Erythroblast (primary cell): ENCODE measurements at places on chromosomes 1 and 21.

DNA sequence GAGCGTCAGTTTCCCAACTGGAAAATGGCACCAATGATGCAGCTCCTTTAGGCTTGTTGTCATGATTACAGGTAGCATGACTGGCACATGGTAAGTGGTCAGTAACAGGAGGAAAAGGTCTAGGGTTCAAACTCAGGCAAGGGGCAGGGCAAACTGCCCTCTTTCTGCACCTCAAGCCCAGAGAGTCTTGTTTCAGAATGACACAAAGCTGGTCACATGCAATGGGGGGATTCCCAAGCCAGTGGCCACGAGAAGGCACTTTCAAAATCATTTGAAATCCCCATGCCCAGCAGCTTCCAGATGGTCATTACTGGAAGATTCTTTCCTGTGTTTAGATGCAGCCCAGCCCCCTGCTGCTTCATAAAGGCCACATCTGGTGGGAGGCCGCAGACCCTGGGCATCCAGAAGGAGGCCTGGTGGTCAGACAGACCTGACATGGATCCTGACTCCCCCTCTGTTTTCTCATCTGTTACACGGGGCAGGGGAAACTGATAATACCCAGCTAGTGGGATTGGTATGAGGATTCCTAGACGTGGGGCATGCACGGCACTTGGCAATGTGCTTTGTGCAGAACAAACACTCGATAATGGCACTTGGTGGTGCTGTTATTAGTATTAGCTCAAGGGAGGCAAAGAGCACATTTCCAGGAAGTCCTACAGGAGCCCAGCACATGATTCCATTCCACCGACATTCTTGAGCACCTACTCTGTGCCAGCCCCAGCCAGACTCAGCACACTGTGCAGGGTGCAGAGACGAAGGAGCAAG lies 6.9 kb upstream of the PLA2G2D start:
- DNase-seq = no peak

GRCh38 chr1:48120621-48121020 lies 101.9 kb upstream of the SLC5A9 start:
- no peak for DNase-seq

DNA sequence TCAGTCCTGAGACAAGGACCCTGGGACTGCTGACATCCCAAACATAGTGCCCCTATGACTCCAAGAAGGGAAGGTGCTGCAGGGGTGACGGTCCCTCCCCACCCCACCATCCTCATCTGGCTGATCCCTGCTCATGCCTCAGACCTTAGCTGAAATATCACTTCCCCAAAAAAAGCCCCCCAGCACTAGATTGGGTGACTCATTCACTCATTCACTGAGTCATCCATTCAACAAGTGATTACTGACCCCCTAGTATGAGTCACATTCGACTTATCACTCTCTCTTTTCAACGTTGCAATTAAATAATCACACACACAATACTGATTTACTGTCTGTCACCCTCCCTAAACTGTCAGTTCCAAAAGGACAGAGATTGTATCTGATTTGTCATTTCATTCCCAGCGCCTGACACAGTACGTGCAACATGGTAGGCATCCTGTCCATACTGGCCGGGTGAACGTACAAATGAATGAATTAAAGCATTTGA lies 48.6 kb downstream of the HIVEP3 start:
- DNase-seq = no peak

DNA sequence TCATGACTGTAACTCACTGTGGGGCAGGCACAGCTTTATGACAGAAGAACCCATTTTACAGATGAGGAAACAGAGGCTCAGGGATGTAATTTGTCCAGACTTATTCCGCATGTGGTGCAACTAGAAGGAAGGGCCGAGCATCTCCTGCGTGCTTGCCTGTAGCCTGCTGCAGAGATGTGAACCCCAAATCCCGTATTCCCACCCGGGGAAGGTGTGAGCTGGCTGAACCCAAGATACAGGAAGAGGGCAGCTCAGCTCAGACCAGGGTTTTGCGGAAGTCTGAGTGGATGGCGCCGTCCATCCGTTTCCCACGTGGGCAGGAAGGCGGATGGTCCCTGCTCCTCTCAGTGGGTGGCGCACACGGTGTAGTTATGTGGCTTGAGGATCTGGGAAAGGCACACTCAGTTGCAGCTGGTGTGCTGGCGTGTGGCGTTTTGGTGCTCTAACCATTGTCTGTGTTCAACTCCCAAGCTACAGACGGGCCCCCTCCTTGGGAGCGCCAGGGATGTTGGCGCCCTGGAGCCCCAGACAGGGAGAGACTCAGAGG lies 1.2 kb downstream of the CROCC start:
- DNase-seq = no peak

DNA sequence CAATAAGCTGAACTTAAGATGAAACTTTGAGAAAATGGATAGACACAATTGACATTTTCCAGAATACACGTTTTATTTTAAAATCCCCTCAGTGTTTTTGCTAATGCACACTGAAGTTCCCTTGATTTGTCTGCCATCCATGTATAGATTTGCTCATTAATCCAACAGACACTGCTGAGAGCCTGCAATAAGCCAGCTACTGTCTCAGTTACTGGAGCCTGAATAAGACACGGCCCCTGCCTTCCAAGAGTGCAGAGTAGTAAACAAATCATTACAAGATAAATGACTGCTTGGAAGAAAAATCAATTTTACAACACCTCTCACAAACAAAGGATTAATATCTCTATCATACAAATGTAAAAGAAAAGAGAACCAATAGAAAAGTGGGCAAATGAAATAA lies 130.1 kb downstream of the TLR5 start:
- no peak for DNase-seq

GRCh38 chr1:55536545-55536865 lies 321.3 kb upstream of the USP24 start:
- no peak for DNase-seq
